Osteocyte (in vitro differentiated cells): ENCODE measurements at places on chromosomes 12 and 14.

DNA sequence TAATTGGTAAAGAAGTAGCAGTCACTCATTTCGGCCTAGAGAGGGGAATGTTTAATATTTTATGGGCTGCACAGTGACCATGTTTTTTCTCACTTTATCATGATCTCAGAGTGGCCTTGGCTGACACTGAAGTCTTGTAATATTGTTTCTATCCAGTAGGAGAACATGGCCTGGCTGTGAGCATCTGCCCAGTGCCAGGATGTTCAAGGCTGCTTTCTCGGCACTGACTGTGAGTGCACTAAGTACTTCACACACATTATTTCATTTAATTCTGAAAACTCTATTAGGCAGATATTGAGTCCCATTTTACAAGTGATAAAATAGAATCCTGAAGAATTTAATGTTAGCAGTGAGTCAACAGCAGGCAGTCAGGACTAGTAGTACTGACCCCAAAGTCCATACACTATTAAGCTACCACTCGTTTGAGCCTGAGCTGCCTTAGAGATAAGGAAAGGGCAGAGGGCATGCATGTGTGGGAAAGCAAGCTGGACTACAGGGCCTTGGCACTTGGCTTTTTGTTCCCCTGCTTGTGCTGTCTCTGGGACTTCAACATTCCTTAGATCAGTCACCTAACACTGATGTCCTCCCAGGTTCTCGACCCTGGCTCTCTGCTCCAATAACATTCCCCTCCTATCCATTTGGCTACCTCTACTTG is 42.2 kb upstream of the APPL2 start:
- no peak overlapping the region for H3K4me3 ChIP-seq
- H3K27ac ChIP-seq = no peak overlapping the region
- H3K4me1 ChIP-seq = no peaks in the 10 kb centered on the region
- no peaks in the 10 kb centered on the region for H3K36me3 ChIP-seq

DNA sequence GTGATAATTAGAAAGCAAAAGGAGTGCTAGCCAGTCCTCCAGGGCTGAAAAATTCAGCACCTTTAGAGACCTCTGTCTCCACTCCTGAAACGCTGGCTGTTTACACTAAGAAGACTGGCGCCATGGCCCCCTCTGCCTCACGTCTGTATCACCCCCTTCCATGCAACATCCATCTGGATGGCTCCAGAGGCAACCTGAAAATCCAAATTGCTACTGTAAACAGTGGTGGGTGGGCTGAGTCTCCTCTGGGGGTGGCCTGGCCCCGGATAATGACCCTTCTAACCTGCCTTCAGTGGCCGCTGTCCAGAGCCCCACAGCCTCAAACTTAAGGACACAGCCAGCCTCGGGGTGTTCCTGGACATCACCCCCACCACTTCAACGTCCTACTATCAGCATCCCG is 1.4 kb downstream of the PRKD1 start:
- DNase-seq = no peak
- H3K4me3 ChIP-seq = peak overlapping the region; percentile 89
- peaks cover 8% of the 10 kb centered on the region for H3K27me3 ChIP-seq

DNA sequence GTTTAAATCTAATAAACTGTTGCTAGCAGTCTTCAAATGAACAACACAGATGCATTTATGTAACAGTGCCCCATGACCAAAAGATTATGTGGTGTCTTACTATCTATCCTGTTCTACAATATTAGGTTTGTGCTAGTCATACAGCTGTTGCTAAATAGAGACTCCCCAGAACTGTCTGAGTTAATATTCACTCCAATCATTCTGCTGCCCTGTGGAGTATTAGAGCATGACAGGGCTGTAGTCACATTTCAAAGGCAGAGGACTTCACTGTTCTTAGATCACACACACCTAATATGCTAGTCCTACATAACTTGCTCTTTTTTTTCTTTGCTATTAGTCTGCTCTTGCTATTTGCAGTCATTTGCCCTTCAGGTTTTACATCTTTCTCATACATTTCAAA is 157.6 kb upstream of the MDGA2 start:
- H3K4me3 ChIP-seq = no peak overlapping the region
- no peaks in the 10 kb centered on the region for H3K4me1 ChIP-seq
- H3K27me3 ChIP-seq = no peaks in the 10 kb centered on the region
- DNase-seq = no peak
- no peaks in the 10 kb centered on the region for H3K36me3 ChIP-seq

DNA sequence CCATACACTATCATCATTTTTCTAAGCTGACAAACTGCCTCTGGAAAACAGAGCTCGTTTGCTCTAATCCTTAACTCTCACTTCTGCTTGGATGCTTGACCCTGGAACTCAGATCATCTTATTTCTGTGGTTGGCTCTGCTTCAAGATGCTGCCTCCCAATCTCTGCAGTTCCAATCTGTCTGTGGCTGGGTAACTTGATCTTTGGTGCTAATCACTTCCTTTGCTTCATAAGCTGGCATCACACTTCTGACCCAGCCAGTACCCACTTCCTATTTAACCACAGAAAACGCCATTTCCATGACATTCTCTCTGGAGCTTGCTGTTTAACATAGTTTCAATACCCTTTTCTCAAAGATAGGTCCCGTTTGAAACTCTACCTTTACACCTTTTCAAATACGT is 254.2 kb downstream of the ACSS3 start:
- peaks cover 16% of the 10 kb centered on the region for H3K27me3 ChIP-seq
- H3K4me1 ChIP-seq = no peaks in the 10 kb centered on the region
- no peaks in the 10 kb centered on the region for H3K36me3 ChIP-seq
- H3K27ac ChIP-seq = no peak overlapping the region
- no peak for DNase-seq
